Globus pallidus (tissue), 1 donor: ENCODE measurements at places on chromosomes 11 and 22.

- DNase-seq = no peak
Measured at GRCh38 chr22:27474112-27474571, 327.4 kb downstream of the MN1 start.

DNA sequence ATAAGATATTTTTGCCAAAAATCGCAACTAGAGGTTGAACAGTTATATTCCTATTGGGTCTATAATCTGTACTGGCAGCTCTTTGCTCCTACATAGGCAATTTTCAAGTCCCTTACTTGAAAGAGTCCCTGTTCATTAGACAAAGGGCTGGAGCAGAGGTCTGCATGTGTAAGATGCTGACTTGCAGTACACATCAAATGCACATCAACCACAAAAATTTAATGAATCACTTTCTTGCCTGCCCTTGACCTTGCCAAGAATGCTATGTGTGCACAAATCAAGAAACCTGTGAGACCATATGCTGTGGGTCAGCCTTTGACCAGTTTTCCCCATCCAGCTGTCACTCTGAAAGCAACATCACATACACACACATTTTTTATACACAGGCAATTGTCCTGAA lies 661.5 kb downstream of the LRRC4C start:
- DNase-seq = no peak

- no peak for DNase-seq
Measured at GRCh38 chr11:120134931-120135228, 3.0 kb downstream of the TRIM29 start.

DNA sequence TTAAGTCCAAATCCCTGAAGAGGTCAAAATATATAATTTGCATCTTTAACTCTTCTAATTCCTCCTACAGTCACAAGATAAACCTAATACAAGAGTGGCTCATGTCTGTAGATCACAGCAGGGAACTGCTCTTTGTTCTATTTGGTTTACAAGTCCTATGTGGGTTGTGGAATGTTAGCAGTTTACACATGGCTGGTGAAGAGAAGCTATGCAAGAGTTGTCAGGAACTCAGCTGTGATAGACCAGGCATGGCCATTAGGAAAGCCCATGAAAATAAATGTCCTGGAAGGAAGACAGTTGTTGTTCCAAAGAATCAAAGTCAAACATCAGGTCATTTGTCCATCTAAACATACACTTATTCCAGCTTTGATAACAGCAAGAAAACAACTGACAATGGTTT lies 312.4 kb upstream of the PITPNB start:
- DNase-seq = no peak

DNA sequence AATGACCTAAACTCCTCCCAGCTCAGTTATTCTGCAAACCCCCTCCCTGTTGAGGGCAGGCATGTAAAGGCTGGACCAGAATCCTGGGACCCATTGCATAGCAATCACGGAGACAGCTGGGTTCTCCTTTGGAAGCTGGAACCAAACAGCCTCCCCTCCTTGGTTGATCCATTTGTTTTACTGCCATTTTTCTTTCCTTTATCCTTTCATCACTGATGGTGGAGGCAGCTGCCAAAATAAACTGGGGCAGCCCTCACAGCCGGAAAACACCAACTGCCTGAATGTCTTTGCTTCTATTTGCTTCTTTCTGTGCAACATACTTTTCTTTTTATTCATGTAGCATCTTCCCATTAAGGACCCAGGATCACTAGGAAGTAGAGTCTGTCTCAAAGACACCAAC lies 150.0 kb upstream of the SYT13 start:
- DNase-seq = no peak

DNA sequence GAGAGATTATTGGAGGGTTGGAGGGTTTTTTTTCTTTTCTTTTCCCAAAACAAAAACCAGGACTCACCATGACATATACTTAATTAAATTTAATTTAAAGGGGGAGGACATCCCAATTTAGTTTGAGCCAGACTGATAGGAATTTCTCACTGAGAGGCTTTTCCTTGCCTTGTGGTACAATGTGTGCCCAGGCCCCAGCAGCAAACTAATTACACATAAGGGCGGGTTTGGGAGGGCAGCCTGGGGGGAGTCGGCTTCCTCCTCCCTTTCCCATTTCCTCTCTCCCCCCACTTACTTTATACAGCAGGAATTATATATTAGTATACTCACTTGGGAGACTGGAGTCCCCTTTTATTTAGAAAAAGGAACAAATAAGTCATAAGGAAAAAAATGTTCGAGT lies 2.9 kb downstream of the TEAD1 start:
- peak; percentile 28 for DNase-seq

- no peak for DNase-seq
Measured at GRCh38 chr11:47509077-47509536, 43.8 kb downstream of the CELF1 start.

DNA sequence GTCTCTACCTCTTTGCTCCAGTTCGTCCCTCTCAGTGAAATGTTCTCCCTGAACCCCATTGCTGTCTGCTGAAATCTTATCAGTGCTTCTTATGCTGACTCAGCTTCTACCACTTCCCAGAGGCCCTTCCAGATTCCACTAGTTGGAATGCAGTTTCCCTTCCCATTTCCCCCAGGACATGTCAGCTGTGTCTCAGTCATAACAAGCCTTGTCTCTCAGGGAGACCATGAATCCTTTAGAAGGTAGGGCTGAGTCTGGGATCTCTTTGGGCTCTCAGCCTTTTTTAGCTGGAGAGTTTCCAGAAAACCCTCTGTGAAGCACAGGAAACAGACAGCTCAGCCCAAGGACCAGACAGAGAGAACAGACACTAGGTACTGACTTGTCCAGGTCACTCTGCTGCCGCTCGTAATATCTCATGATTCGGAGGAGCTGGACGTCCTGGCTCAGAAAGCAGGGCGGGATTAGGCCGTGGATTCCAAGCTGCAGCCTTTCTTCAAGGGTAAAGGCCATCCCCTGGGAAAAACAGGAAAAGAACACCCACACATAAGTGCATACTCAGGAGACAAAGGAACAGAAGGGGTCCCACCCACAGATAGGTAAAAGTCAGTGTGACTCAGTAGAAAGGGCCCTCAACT lies 113.0 kb downstream of the ME3 start:
- DNase-seq = no peak

DNA sequence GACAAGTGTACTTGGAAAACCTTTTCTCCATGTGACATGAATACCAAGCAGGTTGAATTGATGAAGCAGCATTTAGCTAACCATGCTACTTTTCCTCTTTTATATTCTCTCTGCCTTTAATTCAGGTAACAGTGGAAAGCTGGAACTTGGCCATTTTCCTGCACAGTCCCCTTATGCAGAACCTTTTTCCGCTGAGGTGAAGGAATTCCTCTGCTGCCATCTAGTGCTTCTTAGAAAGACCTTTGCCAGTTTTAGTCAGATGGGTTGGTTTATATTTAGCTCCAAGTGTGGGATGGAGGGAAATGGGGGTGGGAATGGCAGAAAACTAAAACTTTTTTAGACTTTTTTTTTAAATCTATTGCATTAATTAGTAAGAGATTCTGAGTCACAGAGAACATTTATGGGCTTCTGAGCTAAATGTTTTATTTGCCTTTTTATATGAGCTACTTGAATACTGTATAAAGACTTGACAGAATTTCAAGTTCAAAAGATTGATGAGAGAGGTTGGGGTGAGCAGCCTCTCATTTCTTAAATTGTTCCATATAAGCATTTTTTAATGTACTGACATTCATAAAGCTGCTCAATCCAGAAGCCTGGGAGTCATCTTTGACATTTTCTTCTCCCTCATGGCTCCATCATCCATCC lies 153.9 kb upstream of the ZC3H12C start:
- peak; percentile 52 for DNase-seq

DNA sequence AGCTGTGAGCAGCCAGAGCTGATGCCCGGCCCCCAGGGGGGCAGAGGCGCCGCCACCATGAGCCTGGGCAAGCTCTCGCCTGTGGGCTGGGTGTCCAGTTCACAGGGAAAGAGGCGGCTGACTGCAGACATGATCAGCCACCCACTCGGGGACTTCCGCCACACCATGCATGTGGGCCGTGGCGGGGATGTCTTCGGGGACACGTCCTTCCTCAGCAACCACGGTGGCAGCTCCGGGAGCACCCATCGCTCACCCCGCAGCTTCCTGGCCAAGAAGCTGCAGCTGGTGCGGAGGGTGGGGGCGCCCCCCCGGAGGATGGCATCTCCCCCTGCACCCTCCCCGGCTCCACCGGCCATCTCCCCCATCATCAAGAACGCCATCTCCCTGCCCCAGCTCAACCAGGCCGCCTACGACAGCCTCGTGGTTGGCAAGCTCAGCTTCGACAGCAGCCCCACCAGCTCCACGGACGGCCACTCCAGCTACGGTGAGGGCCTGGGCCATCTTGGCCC lies 6.1 kb downstream of the CDC42EP1 start:
- peak; percentile 63 for DNase-seq

- no peak for DNase-seq
Measured at GRCh38 chr11:61777234-61778090, 14.9 kb downstream of the TMEM258 start.

GRCh38 chr11:74675761-74676160 lies 55.5 kb downstream of the CHRDL2 start:
- no peak for DNase-seq

GRCh38 chr11:100680070-100680469 lies 7.0 kb upstream of the ARHGAP42 start:
- peak; percentile 35 for DNase-seq

DNA sequence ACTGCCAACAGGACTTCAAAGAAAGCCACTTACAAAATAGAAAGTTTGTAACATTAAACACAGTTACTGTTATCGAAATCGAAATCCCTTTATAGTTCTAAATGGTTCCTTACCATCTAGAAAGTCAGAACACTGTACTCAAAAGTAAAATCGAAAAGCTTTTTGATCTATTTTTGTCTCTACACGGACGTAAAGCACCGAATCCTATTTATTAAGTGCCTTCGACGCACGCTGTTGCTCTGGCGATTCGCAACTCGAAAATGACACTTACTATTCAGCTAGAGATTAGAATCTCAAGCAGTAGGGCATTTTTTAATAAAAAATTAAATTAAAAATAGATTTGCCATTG lies 78.3 kb downstream of the LARGE1 start:
- DNase-seq = no peak

DNA sequence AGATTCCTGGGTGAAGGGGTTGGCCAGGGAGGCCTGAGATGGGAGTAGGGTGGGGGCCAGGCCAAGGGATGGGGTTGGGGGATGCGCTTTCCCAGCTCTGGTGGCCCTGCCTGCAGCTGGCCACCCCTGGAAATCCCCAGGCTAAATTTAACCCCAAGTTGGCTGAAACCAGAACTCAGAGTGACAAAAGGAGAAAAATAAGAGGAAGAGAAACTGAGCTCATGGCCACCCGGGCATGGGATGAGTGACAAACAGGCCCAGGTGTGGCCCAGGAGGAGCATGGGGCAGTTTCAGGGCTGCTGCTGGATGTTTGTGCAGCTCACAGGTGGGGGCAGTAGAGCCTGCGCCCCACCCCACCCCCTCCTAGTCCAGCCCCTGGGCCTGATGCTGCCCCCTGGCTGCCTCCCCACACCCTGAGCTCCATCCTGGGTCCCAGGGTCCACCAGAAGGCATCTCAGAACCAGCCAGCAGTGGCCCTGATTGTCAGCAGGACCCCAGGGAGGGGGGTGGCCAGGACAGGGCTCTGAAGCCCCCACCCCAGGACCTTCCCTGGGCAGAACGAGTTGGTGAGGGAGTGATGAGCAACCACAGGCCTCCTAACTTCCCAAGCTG lies 48.0 kb downstream of the IGLL5 start:
- no peak for DNase-seq
